ENCODE measurements at places on chromosomes 4 and X.
A peak's percentile ranks its signal among the peaks of the same experiment; 100 is the strongest.

DNA sequence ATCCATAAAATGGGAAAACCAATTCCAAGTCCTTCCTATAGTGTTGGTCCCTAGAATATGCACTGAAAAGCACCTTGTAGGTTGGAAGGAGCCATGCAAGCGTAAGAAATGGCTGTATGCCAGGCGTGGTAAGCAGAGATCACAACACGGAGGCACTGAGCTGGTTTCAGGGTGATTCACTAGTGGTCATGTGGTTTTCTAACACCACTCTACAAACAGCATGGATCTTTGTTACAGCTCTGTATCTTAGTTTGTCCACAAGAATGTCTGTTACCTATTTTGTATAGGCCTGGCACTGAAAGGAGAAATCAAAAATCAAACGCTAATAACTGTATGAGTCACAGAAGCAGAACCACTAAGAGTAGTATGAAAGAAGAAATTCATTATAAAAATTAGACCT lies 71.9 kb downstream of the MAGEB17 start:
- no peak for DNase-seq

- no peak for DNase-seq
Observed at GRCh38 chrX:151538190-151539122, 25.0 kb upstream of the PASD1 start.

- no peak for DNase-seq
Observed at GRCh38 chr4:519885-520682, 21.1 kb downstream of the PIGG start.

GRCh38 chr4:177740563-177740962 lies 298.3 kb upstream of the AGA start:
- DNase-seq: no peak

DNA sequence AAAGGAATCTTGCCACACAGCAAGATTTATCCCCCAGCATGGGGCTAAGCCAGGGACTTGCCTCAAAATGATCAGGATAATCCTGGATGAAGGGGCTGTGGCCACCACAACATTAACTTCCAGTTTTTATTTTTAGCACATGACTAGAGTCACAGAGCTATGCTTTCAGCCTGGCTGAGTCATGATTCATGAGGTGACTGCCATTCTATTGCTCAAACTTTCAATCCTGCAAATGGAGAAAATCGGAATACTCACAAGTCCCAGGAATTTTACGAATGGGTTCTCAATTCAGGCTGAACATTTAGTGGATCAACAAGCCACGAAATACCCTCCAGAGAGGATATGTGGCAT lies 70.7 kb upstream of the HPGD start:
- no peak for DNase-seq

GRCh38 chrX:126985027-126985426 lies 165.5 kb downstream of the PRR32 start:
- DNase-seq: no peak

DNA sequence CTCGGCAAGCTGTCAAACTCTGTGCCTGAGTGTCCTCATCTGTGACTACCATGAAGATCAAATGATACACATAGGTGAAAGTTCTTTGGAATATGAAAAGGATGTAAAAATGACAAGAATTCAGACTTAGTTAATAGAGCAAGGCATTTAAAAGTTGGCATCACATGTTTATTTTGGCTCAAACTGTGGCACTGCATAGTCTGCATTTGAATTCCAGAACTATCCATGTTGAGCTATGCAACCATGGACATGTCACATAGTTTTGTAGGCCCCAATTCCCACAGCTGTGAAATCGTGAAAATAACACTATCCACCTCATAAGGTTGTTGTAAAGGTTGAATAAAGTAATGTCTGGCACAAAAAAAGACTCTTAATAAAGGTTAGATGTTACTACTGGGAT lies 33.9 kb downstream of the AFF2 start:
- no peak for DNase-seq

GRCh38 chrX:2283111-2283859 lies 217.5 kb downstream of the DHRSX start:
- no peak for DNase-seq

- no peak for DNase-seq
Observed at GRCh38 chr4:55354648-55355047, 8.6 kb downstream of the SRD5A3 start.

- DNase-seq: no peak
Observed at GRCh38 chr4:960636-961350, 12.6 kb downstream of the DGKQ start.

DNA sequence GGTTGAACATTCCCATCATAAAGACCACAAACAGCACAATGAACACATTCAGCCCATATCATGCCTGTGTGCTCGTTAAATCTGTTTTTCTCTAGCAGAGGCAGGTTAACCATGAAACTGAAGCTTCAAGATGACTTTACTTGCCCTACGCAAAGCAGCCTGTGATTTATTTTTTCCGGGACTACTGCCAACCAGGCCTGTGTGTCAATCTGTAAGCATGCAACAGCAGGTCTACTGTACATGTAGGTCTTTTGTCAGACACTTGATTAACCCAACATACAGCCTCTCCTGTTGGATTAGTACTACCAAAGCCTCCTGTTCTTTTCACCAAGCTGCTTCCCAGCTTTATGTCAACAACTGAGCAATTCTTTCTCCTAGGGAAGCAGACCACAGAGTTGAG lies 85.5 kb upstream of the ACSL1 start:
- DNase-seq: no peak

DNA sequence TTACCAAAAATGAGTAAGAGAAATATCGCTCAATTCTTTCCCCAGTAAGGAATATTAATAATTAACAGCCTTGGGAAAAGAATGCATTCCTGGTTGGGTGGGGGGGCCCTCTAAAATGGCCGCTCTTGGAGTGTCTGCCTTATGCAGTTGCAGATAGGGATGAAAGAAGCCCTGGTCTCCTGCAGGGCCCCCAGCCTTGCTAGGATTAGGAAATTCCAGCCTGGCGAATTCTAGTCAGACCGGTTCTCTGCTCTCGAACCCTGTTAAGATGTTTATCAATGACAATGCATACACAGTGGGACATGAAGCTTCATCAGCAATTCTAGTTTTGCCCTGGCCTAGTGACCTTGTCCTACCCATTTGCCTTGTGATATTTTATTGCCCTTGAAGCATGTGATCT lies 1047.7 kb upstream of the GRID2 start:
- no peak for DNase-seq

DNA sequence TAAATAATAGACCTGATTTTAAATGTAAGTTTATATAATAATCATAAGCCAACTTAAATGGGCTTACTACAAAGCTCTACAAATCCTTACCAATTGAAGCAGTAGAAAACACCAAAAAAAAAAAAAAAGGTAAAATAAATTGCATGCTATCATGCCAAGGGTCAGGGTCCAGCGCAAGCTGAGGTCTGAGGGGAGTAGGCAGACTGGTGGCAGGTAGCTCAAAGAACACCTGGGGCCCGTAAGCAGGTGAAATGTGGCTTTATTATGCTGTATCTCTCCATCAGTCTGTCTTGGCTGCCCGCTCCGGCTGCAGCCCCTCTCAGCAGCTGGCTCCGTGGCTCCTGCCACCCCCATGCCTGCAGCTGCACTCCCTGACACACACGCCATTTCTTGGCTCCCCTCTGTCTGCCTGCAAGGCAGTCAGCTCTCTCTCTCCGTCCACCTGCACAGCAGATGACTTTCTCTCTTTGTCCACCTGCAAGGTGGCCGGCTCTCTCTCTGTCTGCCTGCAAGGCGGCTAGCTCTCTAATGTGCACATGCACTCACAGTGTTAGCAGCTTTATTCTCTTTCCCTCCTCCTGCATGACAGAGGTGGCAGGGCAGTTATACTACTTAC lies 209.4 kb upstream of the UGT8 start:
- DNase-seq: no peak

- DNase-seq: peak; percentile 4
Observed at GRCh38 chr4:93199492-93199891, 629.1 kb upstream of the ATOH1 start.

GRCh38 chr4:152200511-152201333 lies 335.2 kb downstream of the FBXW7 start:
- DNase-seq: no peak

GRCh38 chrX:66912417-66912816 lies 273.5 kb upstream of the EDA2R start:
- DNase-seq: no peak

GRCh38 chr4:36551697-36552214 lies 270.3 kb downstream of the DTHD1 start:
- no peak for DNase-seq

DNA sequence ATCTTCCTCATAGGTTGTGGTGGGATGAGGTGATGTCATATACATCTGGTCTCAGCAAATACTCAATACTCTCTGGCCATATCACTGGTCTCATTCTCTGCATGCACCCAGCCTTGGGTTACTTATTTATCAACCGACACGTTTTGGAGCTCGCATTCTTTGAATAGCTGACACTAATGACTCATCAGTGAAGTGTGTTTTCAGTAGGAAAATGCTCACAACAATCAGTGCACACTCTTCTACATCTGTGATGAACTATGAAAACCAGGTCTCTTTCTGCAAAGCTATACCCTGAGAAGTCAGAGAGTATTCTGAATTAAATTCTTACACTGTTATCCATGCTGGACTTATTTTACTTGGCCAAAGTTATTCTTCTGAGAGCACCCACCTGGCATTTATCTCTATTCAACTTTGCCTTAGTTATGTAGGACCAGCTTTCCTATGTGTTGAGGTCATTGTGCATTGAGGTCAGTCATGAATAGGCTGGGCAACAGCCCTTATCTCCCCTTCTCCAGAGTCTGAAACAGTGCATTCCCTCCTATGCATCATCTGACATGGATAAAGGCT lies 58.7 kb upstream of the DHX15 start:
- DNase-seq: no peak

- no peak for DNase-seq
Observed at GRCh38 chr4:19689511-19689910, 562.2 kb upstream of the SLIT2 start.

DNA sequence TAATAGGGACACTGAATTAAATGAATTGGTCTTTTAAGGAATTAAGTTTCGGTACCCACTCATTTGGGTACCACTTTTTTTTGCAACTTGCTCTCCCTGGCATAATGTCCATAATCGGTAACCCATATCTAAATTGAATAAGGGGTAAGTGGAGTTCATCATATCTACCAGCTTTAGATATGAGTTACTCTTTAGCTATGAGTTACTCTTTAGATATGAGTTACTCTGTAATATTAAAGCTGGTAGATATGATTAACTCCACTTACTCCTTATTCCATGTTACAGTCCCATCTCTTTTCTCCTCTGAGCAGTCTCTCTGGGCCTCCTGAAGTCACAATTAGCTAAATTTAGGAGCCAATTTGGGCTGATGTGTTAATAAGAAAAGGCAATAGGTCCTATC lies 85.7 kb downstream of the TEX13C start:
- DNase-seq: no peak

- no peak for DNase-seq
Observed at GRCh38 chr4:154009788-154010187, 220.9 kb upstream of the SFRP2 start.

DNA sequence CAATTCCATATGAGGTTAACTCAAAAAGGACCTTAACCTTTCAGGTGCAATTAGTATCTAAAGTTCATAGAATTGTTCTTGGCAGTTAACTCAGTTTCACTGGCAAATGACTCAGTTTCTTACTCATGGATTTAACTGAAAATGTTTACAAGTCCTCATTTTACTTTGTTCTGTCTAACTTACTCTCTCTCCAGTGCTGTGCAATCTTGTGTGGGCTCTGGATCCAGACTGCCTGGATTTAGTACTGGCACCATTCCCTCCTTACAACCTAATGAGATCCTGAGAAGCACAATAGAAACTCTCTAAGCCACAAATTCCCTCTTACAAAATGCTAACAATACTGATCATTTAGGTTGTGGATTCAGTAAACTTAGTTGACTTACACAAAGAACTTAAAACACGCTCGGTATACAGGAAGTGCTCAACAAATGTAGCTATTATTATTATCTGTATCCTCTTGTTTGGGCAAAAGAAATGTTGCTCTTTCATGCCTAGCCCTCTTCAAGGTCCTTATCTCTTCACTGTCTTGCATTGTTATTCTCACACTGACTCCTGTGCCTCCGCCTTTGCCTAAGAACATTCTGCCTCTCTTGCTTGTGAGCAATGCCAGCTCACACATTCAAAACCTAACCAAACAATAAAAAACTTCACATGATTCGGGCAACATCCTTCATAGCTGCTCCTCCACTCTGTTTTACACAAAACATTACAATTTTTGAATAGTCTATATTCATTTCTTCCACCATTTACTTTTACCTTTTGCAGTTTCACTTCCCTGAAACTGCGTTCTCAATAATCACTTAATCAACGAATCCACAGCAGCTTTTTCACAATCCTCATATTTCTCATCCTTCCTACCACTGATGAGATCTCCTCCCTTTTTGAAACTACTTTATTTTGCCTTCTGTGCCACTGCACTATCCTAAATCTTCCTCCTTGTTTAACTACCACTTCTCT lies 91.8 kb downstream of the PDE5A start:
- DNase-seq: no peak

- DNase-seq: no peak
Observed at GRCh38 chr4:45147866-45148265, 421.5 kb upstream of the GNPDA2 start.

- DNase-seq: no peak
Observed at GRCh38 chr4:164949448-164950143, 27.9 kb downstream of the TRIM61 start.

GRCh38 chr4:118279920-118280432 lies 72.8 kb downstream of the PRSS12 start:
- DNase-seq: no peak

GRCh38 chr4:36280555-36280954 lies 861 bp upstream of the DTHD1 start:
- DNase-seq: no peak

- no peak for DNase-seq
Observed at GRCh38 chr4:77454858-77455257, 150.8 kb upstream of the CXCL13 start.

DNA sequence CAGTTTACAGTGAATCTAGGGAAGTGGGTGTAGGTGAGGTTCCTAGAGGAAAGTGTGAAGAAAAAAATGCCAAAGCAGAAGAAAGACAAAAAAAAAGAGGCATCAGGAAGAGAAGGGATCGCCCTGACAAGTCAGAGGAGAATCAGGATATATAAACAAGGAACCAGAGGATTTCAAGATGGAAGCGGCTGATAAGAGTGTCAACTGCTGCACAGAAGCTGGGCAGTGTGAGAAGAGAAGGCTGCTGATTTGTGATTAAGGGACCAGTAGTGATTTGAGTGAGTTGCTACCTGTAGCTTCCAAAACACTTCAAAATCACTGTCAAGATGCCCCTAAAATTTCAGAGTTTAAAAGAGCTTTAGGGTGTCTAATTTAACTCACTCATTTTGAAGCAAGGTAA lies 258.2 kb downstream of the PPP3CA start:
- no peak for DNase-seq

GRCh38 chr4:186739802-186740434 lies 16.3 kb upstream of the FAT1 start:
- no peak for DNase-seq

DNA sequence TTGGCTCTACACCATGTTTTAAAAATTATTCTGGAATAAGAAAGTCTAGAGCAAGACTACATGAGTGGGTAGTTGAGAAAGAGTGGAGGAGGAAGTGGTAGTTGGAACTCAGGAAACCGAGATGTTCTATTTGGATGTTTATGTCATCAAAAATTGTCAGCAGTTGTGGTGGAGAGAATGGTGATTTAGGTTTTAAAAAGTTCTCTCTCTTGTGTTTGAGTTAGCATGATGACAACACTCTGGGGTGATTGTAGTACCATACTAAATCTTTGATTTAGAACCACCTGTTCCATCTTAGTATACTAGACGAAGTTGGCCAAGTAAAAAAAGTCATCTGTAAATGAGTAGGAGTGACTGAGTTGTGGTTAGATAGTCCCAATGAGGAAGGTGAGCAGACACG lies 40.7 kb downstream of the KLHL2 start:
- no peak for DNase-seq

GRCh38 chr4:106370214-106370613 lies 1.6 kb upstream of the GIMD1 start:
- DNase-seq: no peak

- DNase-seq: no peak
Observed at GRCh38 chr4:56410247-56411062, 23.2 kb upstream of the AASDH start.

All from RPMI8226 (cell line).